Tibial artery (tissue), 4 donors: ENCODE measurements at places on chromosomes 2 and 18.

GRCh38 chr2:72745679-72746368 lies 80.0 kb downstream of the EXOC6B start:
- no peak for DNase-seq
- no peak overlapping the region for H3K4me3 ChIP-seq
- no peak overlapping the region for H3K27ac ChIP-seq
- no peaks in the 10 kb centered on the region for H3K27me3 ChIP-seq
- peaks cover 4% of the 10 kb centered on the region for H3K36me3 ChIP-seq

- no peaks in the 10 kb centered on the region for H3K4me1 ChIP-seq
- H3K27ac ChIP-seq: no peak overlapping the region
- no peak overlapping the region for H3K4me3 ChIP-seq
- H3K36me3 ChIP-seq: no peaks in the 10 kb centered on the region
These were observed 344.9 kb downstream of the LPIN1 start for GRCh38 chr2:12091201-12091806.

DNA sequence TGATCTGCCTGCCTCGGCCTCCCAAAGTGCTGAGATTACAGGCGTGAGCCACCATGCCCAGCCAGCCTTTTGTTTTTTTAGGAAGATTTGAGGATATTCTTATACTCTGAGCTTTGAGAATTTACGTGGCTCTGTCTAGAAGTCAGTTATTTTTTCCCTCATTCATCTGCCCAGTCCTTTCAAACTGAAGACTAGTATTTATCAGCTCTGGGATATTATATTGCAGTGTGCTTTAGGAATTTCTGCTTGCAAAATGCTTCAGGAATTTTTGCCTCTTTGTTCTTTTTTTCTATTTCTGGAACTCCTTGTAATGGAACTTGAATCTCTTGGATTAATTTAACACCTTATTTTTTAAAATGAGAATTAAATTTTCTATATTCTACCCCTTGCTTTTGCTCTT lies 22.6 kb downstream of the ACSL3 start:
- H3K36me3 ChIP-seq: no peaks in the 10 kb centered on the region
- peaks cover 80% of the 10 kb centered on the region for H3K4me1 ChIP-seq
- no peak for DNase-seq
- H3K4me3 ChIP-seq: no peak overlapping the region
- H3K27me3 ChIP-seq: no peaks in the 10 kb centered on the region

GRCh38 chr2:157809212-157809611 lies 66.9 kb downstream of the ACVR1 start:
- H3K4me1 ChIP-seq: peaks cover 16% of the 10 kb centered on the region
- DNase-seq: no peak
- H3K27me3 ChIP-seq: no peaks in the 10 kb centered on the region
- peaks cover 5% of the 10 kb centered on the region for H3K36me3 ChIP-seq
- no peak overlapping the region for H3K27ac ChIP-seq
- no peak overlapping the region for H3K4me3 ChIP-seq

DNA sequence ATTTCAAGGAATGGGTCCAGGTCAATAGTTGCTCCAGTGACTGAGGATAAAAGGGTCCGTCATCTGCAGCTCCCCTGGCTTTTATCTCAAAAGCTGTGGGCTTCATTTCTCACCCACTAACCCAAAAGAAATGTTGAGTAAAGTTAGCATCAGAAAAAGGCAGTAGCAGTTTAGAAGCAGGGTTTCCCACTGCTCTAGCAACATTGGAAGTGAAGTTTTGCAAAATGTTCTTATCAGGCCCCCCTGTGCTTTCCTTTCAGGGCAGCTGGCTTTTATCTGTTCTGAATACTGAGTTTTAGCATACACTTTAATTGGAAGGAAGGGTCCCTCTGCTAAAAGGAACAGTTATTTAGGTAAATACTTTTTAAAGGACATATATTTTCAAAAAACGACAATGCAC lies 296.2 kb upstream of the RAB12 start:
- no peak overlapping the region for H3K27ac ChIP-seq
- H3K4me1 ChIP-seq: no peaks in the 10 kb centered on the region
- no peak overlapping the region for H3K4me3 ChIP-seq
- peaks cover 10% of the 10 kb centered on the region for H3K36me3 ChIP-seq
- no peak for DNase-seq

DNA sequence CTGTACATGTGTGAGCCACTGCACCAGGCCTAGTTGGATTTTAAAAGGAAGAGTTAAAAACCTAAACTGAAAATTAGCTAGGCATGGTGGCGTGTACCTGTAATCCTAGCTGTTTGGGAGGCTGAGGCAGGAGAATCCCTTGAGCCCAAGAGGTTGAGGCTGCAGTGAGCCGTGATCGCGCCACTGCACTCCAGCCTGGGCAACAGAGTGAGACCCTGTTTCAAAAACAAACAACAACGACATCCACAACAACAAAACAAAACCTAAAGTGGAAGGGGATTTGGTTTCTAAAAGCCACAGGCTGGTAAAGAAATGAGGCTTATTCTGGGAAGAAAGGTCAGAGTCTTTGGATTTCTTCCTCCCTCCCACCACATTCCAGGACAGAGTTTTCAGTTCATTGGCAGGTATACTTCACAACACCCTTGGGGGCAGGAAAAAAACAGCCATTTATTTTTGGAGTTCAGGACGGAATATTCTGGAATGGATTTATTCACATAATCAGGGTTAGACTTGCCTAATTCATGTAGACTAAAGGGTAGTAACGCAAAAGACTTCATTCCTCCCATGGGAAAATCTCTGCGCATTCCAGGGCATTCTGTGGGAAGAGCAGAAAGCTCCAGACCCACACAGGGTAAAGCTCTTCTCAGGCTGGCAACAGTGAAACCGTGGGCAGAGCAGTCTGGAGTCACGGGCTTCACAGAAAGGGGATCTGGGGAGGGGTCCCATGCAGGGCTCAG lies 34.9 kb downstream of the TEX44 start:
- H3K27ac ChIP-seq: peak overlapping the region; percentile 80
- no peaks in the 10 kb centered on the region for H3K4me1 ChIP-seq
- no peak for DNase-seq
- H3K4me3 ChIP-seq: peak overlapping the region; percentile 45
- no peaks in the 10 kb centered on the region for H3K36me3 ChIP-seq

- H3K36me3 ChIP-seq: no peaks in the 10 kb centered on the region
- no peak overlapping the region for H3K27ac ChIP-seq
- H3K4me1 ChIP-seq: peaks cover 19% of the 10 kb centered on the region
These were observed 54.7 kb downstream of the SPRED2 start for GRCh38 chr2:65377556-65378192.

DNA sequence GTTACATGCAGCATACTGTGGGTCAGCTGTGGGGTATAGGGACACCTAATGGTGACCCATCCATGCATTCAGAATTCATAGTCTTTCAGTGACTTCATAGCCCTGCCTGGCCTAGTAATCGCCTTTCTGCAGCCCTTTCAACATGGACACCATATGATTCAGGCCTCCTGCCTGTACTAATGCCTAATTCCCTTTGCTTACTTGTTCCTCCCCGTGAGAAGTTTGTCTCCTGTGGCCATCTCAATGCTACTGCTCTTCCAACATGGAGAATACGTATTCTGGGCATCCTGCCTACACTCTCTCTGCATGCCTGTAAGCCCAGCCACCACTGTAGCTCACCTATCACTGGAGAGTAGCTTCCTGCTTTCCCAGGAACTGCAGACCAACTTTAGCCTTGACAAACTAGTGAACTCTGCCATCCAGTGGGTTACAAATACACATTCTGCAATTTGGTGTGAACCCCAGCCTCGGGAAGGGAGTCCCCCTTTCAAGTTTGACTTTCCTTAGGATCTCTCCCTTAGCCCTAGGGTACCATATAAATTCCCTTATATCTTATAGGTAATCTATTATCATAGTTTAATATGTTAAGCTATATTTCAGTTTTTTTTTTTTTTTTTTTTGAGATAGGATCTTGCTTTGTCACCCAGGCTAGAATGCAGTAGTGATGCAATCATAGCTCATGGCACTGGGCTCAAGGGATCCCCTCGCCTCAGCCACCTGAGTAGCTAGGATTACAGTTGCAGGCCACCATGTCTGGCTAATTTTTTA lies 22.3 kb downstream of the M1AP start:
- no peak overlapping the region for H3K27ac ChIP-seq
- H3K4me3 ChIP-seq: no peak overlapping the region
- no peaks in the 10 kb centered on the region for H3K4me1 ChIP-seq
- no peaks in the 10 kb centered on the region for H3K27me3 ChIP-seq
- DNase-seq: no peak
- no peaks in the 10 kb centered on the region for H3K36me3 ChIP-seq

GRCh38 chr18:29383311-29384273 lies 1206.7 kb upstream of the CDH2 start:
- H3K27me3 ChIP-seq: no peaks in the 10 kb centered on the region
- no peak overlapping the region for H3K4me3 ChIP-seq
- no peak for DNase-seq
- no peaks in the 10 kb centered on the region for H3K4me1 ChIP-seq
- no peaks in the 10 kb centered on the region for H3K36me3 ChIP-seq

DNA sequence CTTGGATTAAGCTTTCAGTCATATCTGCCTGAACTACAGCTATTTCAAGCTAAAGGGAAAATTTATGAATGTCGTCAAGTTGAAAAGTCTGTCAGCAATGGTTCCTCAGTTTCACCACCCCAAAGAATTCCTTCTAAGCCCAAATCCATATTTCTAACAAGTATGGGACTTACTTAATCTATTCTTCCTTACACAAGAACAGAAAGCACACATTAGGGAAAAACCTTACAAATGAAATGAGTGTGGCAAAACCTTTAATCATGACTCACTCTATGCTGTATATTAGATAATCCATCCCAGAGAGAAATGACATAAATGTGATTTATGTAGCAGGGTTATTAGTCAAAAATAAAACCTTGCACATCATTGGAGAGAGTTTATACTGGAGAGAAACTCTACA lies 78.9 kb downstream of the RAB31 start:
- no peaks in the 10 kb centered on the region for H3K4me1 ChIP-seq
- no peak overlapping the region for H3K27ac ChIP-seq
- H3K4me3 ChIP-seq: no peak overlapping the region
- H3K36me3 ChIP-seq: no peaks in the 10 kb centered on the region
- H3K27me3 ChIP-seq: no peaks in the 10 kb centered on the region
- DNase-seq: no peak

DNA sequence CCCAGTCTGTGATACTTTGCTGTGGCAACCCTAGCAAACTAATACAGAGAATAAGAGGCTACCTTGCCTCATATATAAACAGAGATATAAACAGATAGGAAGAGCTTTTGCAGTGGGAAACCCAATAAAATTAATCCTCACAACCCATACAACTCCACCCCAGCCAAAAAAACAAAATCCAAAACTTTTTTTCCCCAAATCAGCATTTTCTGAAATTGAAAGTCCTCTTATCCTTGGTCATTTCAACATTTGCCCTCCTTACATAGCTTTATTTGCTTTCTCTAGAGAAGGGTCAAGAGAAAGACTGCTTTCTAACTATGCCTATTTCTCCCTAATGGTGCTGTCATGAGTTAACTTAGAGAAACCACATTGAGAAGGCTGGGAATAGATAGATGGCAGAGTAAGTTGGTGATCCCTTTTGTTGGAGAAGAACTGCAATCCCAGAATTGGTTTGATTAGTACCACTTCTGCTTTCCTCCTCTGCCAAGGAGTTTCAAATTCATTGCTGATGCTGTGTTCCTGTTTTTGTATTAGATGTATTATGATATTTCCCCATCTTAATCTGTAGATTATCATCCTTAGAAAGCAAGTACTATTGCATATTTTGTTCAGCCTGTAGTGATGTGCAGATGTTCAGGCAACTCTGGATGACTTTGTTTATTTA lies 76.5 kb upstream of the B3GNT2 start:
- DNase-seq: no peak
- no peaks in the 10 kb centered on the region for H3K36me3 ChIP-seq
- peaks cover 15% of the 10 kb centered on the region for H3K4me1 ChIP-seq
- H3K27me3 ChIP-seq: no peaks in the 10 kb centered on the region
- no peak overlapping the region for H3K4me3 ChIP-seq

DNA sequence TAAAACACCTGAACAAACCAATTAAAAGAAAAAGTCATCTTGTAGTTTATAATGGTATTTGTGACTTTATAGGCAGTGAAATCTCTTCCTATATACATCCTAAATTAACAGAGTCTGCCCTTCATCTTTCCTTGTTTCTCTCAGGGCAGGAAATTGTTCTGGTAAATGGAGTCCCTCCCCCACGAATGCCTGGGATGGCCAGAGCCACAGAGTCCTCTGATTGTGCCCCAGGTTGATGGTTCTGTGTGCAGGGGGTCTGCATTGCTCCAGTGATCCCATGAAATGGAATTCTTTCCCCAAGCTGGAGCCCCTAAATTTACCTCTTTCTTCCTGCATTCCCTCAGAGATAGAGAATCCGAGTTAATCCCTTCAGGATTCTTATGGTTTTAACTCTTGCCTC lies 155.5 kb downstream of the MTX2 start:
- H3K27me3 ChIP-seq: no peaks in the 10 kb centered on the region
- H3K4me1 ChIP-seq: peaks cover 3% of the 10 kb centered on the region
- H3K36me3 ChIP-seq: no peaks in the 10 kb centered on the region
- no peak for DNase-seq
- no peak overlapping the region for H3K4me3 ChIP-seq

DNA sequence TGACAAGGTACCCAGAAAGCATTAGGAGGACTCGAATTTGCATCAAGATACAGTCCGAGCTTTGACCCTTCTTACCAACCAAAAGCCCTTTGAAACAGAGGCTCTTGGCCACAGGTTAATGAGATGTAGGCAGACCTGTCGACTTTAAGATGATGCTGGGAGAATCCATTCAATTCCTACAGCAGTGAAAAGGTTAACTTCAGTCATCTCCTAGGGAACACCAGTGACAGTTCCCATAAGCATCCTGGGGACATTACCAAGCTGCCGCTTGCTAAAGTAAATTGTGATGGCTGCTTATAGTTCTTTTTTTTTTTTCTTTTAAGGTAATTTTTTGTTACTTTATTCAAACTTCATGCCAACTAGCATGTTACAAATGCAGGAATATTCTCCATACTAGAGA lies 379.3 kb downstream of the SOX11 start:
- H3K27me3 ChIP-seq: no peaks in the 10 kb centered on the region
- no peak overlapping the region for H3K4me3 ChIP-seq
- DNase-seq: no peak
- no peak overlapping the region for H3K27ac ChIP-seq
- no peaks in the 10 kb centered on the region for H3K36me3 ChIP-seq

GRCh38 chr2:80700961-80701360 lies 396.4 kb upstream of the LRRTM1 start:
- H3K27ac ChIP-seq: no peak overlapping the region
- no peak for DNase-seq
- H3K36me3 ChIP-seq: no peaks in the 10 kb centered on the region
- H3K27me3 ChIP-seq: no peaks in the 10 kb centered on the region
- H3K4me3 ChIP-seq: no peak overlapping the region

GRCh38 chr2:51789918-51790317 lies 758.0 kb upstream of the NRXN1 start:
- DNase-seq: no peak
- no peak overlapping the region for H3K4me3 ChIP-seq
- H3K27me3 ChIP-seq: no peaks in the 10 kb centered on the region
- H3K36me3 ChIP-seq: no peaks in the 10 kb centered on the region
- no peaks in the 10 kb centered on the region for H3K4me1 ChIP-seq
- H3K27ac ChIP-seq: no peak overlapping the region

DNA sequence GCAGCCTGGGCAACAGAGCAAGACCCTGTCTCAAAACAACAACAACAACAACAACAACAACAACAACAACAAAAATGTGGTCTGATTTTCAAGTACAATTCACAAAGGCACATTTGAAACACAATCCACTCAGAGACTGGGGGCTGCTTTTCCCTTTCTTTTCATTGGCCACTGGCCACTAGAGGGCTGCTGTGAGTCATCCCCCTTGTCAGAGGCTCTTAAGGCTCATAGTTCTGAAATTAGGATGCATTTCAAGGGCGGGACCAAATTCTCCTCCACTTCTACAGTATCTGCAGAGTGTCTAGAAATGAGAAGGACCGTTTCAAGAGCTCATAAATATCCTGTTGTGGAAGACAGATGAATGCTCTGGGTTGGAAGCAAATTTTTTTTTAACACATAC lies 285.4 kb downstream of the NRXN1 start:
- no peak for DNase-seq
- H3K27ac ChIP-seq: no peak overlapping the region
- H3K27me3 ChIP-seq: no peaks in the 10 kb centered on the region
- H3K4me3 ChIP-seq: no peak overlapping the region
- no peaks in the 10 kb centered on the region for H3K36me3 ChIP-seq
- H3K4me1 ChIP-seq: no peaks in the 10 kb centered on the region
